Transverse colon (tissue), 4 donors: ENCODE measurements at places on chromosomes 6 and 20. TPM values are rescaled to one million over a fixed set of nuclear protein-coding genes. Genes with fewer than 3 reads are reported as not detected.

DNA sequence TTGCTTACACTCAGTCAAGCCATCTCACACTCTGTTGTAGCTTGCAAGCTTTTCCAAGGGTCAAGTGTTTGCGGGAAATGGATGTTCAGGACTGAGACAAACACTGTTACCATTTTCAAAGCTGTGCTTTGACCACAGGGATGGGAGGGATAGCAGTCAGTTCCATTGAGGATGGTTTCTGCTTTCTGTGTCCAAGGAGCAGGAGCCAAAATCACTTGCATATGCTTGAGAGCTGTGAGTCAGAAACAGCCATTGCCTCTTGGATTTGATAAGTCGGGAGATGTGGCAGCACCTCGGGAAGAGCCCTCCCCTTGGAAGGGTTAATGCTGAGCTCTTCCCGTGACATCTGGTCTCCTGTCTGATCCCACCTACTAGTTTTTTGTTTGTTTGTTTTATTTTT lies 85.2 kb downstream of the TCP11 start:
- DNase-seq = no peak

GRCh38 chr20:45341939-45342854 lies 6.0 kb downstream of the SDC4 start:
- peak; percentile 53 for DNase-seq

- DNase-seq = peak; percentile 29
Observed at GRCh38 chr20:57040924-57041323, 225.5 kb downstream of the BMP7 start.

SNAI1 gene
- 0.41 TPM for total RNA-seq

DNA sequence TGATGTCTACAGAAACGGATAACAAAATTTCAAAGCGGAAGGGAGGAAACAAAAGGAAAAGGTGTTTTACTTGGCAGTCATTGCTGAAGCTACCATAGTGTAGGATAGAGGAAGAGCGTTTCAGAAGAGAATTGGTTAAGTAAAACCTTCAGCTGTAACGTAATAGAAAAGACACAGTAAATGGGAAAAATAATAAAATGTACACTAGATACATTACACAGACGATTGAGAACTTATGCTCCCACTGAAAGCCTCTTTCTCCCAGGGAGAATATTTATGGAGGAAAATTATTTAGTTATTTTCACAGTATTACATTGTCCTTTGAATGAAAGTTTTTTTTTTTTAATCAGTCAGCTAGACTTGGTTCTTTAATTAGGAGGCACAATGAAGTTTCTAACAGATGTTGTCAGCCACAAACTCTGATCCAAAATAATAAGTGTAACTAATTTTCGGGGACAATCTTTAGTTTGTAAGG lies 90.7 kb upstream of the PRDM1 start:
- DNase-seq = no peak

GRCh38 chr6:147117011-147117410 lies 87.2 kb upstream of the STXBP5 start:
- no peak for DNase-seq

ORC3 gene
- total RNA-seq = 17.3 TPM

DNA sequence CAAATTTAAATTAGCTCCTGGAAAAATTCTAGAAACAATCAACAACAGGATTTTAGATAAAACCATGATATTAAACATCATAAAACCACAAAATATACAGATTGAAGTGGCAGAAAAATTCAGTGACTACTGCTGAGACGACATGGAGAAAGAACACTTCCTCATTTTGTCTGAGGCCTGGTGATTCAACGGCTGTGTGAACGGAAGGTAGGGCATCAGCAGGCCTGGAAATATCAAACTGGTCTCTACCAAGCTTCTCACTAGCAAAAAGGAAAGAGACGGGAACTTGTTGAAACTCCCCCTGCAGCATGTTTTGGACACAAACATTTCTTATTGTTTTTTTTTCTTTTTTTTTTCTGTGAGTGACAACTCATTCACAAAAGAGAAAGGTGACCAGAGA lies 58.0 kb upstream of the AHI1 start:
- DNase-seq = no peak

HTR1E gene
- total RNA-seq = not detected

- no peak for DNase-seq
Observed at GRCh38 chr6:33874136-33874760, 70.4 kb upstream of the MLN start.

DNA sequence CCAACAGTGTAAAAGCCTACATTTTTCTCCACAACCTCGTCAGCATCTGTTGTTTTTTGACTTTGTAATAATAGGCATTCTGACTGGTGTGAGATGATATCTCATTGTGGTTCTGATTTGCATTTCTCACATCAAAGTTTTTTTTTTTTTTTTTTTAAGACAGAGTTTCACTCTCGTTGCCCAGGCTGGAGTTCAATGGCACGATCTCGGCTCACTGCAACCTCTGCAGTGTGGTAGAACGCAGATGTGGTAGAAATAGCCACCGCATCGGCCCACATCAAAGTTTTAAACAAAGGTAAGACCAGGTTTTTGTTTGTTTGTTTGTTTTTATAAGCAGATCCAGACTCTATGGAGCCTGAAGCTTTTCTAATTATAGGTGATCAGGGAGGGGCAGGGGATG lies 12.7 kb upstream of the PPP1R3G start:
- no peak for DNase-seq

- no peak for DNase-seq
Observed at GRCh38 chr6:109362102-109362884, 20.0 kb downstream of the CD164 start.

GRCh38 chr6:24646771-24647170 lies 780 bp upstream of the KIAA0319 start:
- peak; percentile 8 for DNase-seq

MAVS gene
- 70.3 TPM for total RNA-seq

SPTLC3 gene
- 2.6 TPM for total RNA-seq

- DNase-seq = peak; percentile 96
Observed at GRCh38 chr6:31814677-31815024, 432 bp downstream of the HSPA1L start.
